HCT116 (cell line): ENCODE measurements at places on chromosomes 7 and 10. TPM values are rescaled to one million over a fixed set of nuclear protein-coding genes. Genes with fewer than 3 reads are reported as not detected.

The SAP25 gene
- total RNA-seq: 4.4 TPM

DNA sequence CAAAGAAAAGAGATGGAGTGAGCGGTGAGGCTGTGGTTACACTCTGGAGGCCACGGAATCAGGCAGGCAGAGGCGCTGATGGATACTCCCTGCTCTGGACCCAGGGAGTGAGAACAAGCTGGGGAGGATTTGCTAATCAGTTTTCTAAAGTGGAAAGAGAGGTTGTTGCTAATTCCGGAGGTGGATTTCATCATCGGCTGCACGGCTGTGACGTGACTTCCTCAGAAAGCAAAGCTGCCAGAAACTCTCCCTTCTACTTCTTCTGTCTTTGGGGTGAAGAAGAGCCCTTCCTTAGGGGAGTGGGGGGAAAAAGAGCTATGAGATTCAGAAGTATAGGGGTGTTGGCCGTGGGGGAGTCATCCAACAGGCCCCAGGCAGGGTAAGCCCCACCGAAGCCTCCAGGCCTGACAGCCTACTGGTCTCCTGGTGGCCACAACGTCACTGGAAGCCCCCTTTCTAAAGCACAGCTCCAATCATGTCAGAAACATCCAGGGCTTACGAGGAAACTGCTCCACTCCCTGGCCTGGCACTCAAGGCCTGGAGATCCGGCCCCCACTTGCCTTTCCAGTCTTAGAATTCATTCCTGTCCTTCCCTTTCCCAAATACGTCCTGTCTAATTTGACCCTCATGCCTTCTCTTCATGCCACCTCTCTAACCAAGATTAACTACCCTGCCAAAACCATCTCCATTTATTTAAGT, 114.5 kb downstream of the HIP1 start:
- H3K36me3 ChIP-seq: no peaks in the 10 kb centered on the region
- DNase-seq: no peak
- H3K4me1 ChIP-seq: no peaks in the 10 kb centered on the region
- no peaks in the 10 kb centered on the region for H3K27me3 ChIP-seq
- H3K4me3 ChIP-seq: no peak overlapping the region

- H3K4me3 ChIP-seq: no peak overlapping the region
- peaks cover 21% of the 10 kb centered on the region for H3K27me3 ChIP-seq
- H3K27ac ChIP-seq: no peak overlapping the region
These were observed 167.6 kb downstream of the AMPH start for GRCh38 chr7:38463277-38464225.

GRCh38 chr7:71982851-71983250, 429.3 kb downstream of the CALN1 start:
- DNase-seq: no peak
- no peak overlapping the region for H3K27ac ChIP-seq
- H3K4me1 ChIP-seq: no peaks in the 10 kb centered on the region
- no peaks in the 10 kb centered on the region for H3K36me3 ChIP-seq
- no peaks in the 10 kb centered on the region for H3K27me3 ChIP-seq
- H3K4me3 ChIP-seq: no peak overlapping the region

DNA sequence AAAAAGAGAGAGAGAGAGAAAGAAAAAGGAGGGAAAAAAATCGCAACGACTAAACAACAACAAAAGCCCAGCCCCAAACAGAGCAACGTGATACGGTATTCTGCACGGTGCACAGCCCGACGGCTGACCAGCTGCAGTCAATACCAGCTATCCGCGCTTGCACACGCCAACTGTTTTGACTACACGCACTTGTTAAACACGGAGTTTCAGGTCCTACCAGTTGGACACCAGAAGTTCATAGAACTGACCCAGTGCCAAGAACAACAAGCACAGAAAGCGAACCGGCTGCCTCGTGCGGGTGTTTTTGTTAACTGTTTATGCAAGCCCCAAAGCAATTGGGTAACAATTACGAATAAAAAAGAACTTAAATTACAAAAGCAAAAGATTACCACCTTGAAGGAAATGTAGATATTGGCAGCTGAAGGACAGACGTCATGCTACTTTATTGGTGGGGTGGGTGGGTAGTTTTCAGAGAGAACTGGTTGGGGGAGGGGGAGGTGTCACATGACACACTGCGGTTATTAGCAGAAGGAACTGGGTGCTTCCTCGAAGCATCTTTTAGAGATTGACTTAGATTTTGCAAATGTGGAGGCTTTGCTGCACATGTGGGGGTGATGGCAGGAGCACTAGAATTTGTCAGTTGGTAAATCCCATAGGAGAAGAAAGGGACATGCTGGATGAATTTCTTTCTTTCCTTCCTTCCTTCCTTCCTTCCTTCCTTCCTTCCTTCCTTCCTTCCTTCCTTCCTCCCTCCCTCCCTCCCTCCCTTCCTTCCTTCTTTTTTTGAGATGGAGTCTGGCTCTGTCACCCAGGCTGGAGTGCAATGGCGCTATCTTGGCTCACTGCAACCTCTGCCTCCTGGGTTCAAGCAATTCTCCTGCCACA, 110.6 kb upstream of the EFCAB10 start:
- H3K4me3 ChIP-seq: no peak overlapping the region
- no peaks in the 10 kb centered on the region for H3K27me3 ChIP-seq
- no peak overlapping the region for H3K27ac ChIP-seq

GRCh38 chr7:15720849-15721471, 34.5 kb upstream of the MEOX2 start:
- H3K36me3 ChIP-seq: no peaks in the 10 kb centered on the region
- no peaks in the 10 kb centered on the region for H3K27me3 ChIP-seq
- DNase-seq: peak; percentile 41
- no peaks in the 10 kb centered on the region for H3K4me1 ChIP-seq

DNA sequence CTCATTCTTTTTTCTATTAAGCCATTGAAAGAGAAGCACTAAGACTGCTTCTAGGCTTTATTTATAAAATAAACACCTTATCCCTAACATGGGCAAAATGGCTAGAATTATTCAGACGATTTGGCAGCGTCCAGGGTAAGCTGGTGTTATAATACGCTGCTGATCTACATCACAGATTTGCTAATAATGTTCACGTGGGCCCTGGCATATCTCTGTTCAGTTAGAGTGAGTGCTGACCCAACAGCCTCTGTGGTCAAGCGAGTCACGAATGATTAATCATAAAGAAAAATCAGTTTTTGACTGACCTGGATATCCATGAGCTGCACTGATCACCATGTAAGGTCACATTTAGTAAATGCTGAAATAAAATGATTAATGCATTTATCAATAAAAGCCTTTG, 28.4 kb upstream of the CBLL1 start:
- no peaks in the 10 kb centered on the region for H3K36me3 ChIP-seq
- no peak overlapping the region for H3K27ac ChIP-seq
- no peak for DNase-seq
- H3K4me1 ChIP-seq: peaks cover 7% of the 10 kb centered on the region
- H3K27me3 ChIP-seq: no peaks in the 10 kb centered on the region
- H3K4me3 ChIP-seq: no peak overlapping the region

GRCh38 chr7:11748884-11749283, 83.1 kb downstream of the THSD7A start:
- no peak overlapping the region for H3K4me3 ChIP-seq
- DNase-seq: peak; percentile 1
- no peaks in the 10 kb centered on the region for H3K27me3 ChIP-seq
- no peaks in the 10 kb centered on the region for H3K4me1 ChIP-seq
- H3K36me3 ChIP-seq: no peaks in the 10 kb centered on the region
- no peak overlapping the region for H3K27ac ChIP-seq

GRCh38 chr10:52031771-52032170, 282.3 kb upstream of the DKK1 start:
- H3K4me1 ChIP-seq: no peaks in the 10 kb centered on the region
- H3K4me3 ChIP-seq: no peak overlapping the region
- H3K27me3 ChIP-seq: no peaks in the 10 kb centered on the region
- no peak for DNase-seq
- H3K27ac ChIP-seq: no peak overlapping the region
